ENCODE measurements at places on chromosomes 7 and 10.

DNA sequence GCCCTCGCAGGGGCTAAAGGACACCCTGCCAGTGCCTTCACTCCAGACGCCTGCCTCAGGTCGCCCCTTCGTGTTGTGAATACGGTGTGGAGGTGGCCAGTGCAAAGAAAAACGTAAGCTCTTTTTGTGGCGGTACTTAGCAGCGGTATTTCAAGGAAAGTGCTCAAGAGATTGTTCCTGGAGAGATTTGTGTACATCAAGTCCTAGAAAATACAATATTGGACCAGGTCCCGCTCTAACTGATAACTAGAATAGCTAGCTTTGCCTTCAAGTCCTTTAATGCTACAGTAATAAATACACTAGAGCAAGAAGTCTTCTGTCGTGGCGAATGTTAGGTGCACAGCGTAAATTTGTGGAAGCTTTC lies 689 bp downstream of the PLCE1 start:
- DNase-seq: no peak

GRCh38 chr10:96740579-96741281 lies 20.4 kb upstream of the PIK3AP1 start:
- DNase-seq: no peak

GRCh38 chr7:5423976-5424748 lies 528 bp upstream of the TNRC18 start:
- DNase-seq: no peak

DNA sequence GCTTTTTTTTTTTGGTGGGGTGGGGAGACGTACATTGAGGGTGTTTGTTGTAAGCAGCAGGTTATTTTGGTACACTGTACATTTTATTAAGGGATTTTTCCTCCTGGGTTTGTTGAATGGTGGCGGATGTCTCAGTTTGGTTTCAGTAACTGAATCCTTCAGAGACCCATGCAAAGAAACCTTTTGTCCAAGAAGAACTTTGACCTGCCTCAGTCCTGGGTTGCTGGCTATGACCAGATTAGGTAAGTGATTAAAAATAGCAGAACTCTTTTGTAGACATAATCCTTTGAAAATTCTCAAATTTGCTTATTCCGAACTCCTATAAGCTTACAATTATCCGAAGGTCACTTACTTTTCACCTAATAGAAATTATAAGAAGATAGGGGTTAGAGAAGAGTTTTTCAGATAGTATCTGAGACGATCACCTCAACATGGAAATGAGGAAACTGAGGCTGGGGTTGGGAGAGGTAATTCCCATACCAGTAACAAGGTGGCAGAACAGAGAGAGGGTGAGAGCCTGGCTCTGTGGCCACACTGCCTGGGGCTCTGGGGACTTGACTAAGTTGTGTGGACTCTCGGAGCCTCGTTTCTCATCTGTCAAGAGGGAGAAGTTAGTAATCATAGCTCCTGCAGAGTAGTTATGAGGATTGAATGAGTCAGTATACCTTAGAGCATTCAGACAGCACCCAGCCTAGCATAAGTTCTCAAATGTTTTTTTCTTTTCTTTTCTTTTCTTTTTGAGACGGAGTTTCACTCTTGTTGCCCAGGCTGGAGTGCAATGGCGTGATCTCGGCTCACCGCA lies 87.4 kb downstream of the CCNY start:
- no peak for DNase-seq

GRCh38 chr7:95672434-95672833 lies 76.1 kb upstream of the PDK4 start:
- no peak for DNase-seq

DNA sequence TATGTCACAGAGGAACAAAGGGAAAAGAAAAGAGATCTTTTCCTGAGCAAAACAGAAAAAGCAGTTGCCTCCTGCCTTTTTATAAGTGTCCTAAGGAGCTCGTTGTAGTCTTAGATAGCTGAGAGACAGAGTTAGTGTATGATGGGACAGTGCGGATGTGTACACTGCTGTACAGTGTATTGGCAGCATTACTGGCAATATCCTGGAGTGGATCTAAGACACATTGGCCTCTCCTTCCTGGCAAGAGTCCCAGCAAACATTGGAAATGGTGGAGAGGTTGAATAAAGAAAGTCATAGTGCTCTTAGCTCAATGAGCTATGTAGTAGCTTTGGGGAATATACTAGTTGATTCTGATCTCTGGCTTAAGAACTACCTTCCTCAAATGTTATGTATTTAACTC lies 22.7 kb downstream of the GARS1 start:
- no peak for DNase-seq

GRCh38 chr7:95687759-95688343 lies 84.5 kb upstream of the DYNC1I1 start:
- no peak for DNase-seq

- no peak for DNase-seq
These were observed 11.1 kb downstream of the SYPL1 start for GRCh38 chr7:106100863-106101629.

- DNase-seq: no peak
These were observed 13.5 kb downstream of the CRYGN start for GRCh38 chr7:151426441-151426903.

GRCh38 chr7:125197731-125198393 lies 268.2 kb upstream of the POT1 start:
- no peak for DNase-seq

- no peak for DNase-seq
These were observed 57.6 kb downstream of the TACR2 start for GRCh38 chr10:69359148-69359547.

- DNase-seq: peak; percentile 52
These were observed 30.2 kb upstream of the EZH2 start for GRCh38 chr7:148914208-148914777.

- DNase-seq: peak; percentile 73
These were observed at the start of gene CASP7 for GRCh38 chr10:113679463-113680189. Gene CASP7, plus strand, starts transcription at chr10:113679912. Its CDS starts 17,582 bp downstream, at chr10:113697494.
